ENCODE measurements at places on chromosomes 3 and 15.

- no peak for DNase-seq
Observed at GRCh38 chr3:158896729-158897128, 94.9 kb downstream of the MFSD1 start.

DNA sequence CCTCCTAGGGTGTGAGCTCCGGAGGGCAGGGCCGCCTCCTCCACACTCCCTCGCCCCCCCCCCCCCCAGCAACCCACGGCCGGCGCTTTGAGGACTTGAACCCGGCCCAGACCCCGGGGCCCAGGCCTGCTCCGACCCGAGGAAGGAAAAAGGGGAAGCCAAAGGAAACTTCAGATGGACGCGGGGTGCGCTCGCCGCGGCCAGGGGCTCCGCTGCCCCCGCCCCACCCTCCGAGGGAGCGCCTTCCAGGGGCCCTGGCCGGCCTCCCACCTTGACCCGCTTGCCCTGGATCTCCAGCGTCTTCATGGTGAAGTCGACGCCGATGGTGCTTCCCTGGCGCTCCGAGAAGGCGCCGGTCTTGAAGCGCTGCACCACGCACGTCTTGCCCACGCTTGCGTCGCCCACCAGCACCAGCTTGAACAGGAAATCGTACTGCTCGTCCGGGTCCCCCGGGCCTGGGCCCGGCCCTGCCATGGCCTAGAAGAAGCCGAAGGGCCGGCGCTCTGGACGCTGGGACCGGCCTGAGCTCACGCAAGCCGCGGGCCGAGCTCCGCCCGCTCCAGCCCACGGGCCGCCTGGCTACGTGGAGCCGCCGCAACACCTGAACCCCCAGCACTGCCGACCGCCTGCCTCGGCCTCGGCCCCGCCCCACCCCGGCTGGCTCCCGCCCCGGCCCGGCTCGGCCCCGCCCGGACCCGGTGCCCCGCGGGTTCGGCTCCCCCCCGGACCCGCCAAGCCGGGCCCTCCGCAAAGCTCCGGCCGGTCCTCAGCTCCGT lies 400 bp downstream of the RAB43 start:
- DNase-seq: no peak

GRCh38 chr15:81301385-81301784 lies 22.6 kb downstream of the STARD5 start:
- no peak for DNase-seq

GRCh38 chr3:172848910-172849309 lies 98.4 kb downstream of the ECT2 start:
- DNase-seq: no peak

GRCh38 chr3:23002836-23003732 lies 200.0 kb upstream of the UBE2E2 start:
- no peak for DNase-seq

DNA sequence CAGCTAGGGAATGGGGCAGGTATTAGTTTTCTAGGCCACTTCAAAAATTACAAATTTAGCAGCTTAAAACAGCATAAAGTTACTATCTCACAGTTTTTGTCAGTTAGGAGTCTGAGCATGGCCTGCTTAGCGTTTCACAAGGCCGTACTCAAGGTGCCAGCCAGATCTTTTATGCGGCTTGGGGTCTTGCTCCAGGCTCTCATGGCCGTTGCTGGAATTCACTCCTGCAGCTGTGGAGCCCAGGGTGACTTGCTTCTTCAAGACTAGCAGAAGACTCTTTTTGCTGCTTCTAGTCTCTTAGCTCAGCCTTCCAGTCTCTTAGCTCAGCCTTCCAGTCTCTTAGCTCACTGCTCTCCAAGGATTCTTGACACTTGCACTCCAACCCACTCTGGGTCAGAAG lies 242.1 kb upstream of the CTDSPL start:
- DNase-seq: no peak

- DNase-seq: no peak
Observed at GRCh38 chr15:49622561-49622960, 1.7 kb downstream of the DTWD1 start.

GRCh38 chr3:27606537-27606936 lies 115.6 kb downstream of the EOMES start:
- DNase-seq: no peak

DNA sequence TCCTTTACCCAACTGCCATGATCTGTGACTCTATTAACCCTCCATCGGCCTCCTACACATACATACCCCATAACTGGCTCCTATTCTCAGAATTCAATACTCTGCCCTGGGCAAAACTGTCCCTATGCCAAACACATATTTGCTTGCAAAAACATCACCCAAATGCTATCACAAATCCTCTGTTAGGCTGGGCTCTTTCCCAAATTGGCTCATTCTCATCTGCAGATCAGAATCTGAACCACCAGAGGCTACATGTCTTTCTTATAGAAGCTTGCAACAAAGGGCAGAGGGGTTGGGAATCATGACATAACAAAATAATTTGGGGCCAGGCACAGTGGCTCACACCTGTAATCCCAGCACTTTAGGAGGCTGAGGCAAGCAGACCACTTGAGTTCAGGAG lies 45.4 kb upstream of the GOLM2 start:
- no peak for DNase-seq

Data from right lobe of liver (tissue), 6 donors.